ENCODE measurements at places on chromosomes 11 and 22.
A peak's percentile ranks its signal among the peaks of the same experiment; 100 is the strongest.

GRCh38 chr22:43293655-43294392 lies 49.3 kb downstream of the SCUBE1 start:
- DNase-seq = no peak

GRCh38 chr11:17612221-17613188 lies 65.4 kb downstream of the OTOG start:
- DNase-seq = no peak

GRCh38 chr11:17812091-17812864 lies 77.7 kb downstream of the KCNC1 start:
- peak; percentile 48 for DNase-seq

GRCh38 chr11:326842-327580 lies 6.4 kb upstream of the IFITM3 start:
- DNase-seq = peak; percentile 83

GRCh38 chr11:33515347-33515746 lies 185.3 kb downstream of the C11orf91 start:
- no peak for DNase-seq

Data from thyroid gland (tissue), 4 donors.